Fibroblast of lung (primary cell): ENCODE measurements at places on chromosomes 3 and 15. TPM values are rescaled to one million over a fixed set of nuclear protein-coding genes. Genes with fewer than 3 reads are reported as not detected.
A peak's percentile ranks its signal among the peaks of the same experiment; 100 is the strongest.

Gene SAMD7
- total RNA-seq, result not detected in 2 replicates

GRCh38 chr3:30688776-30689641, 82.6 kb downstream of the TGFBR2 start:
- H3K4me1 ChIP-seq, result peaks cover 13% of the 10 kb centered on the region
- H3K36me3 ChIP-seq, result peaks cover 6% of the 10 kb centered on the region
- no peak overlapping the region for H3K4me3 ChIP-seq

DNA sequence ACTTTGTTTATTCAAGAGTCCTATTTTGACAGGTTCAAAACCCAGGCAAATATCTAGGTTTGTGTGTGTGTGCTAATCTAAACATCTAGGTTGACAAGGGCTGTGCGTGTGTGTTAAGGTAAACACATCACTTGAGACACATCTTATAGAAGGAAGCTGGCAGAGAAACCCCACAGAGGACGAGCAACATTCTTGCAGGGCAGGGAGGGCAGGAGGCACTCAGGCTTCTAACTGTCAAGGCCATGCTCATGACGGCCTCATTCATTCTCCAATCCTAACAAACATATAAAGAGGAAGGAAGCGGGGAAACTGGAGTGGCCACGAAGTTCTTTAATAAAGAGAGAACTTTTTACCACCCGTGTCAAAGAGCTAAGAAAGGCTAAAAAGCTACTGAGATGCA, 43.4 kb downstream of the SLCO2A1 start:
- no peak overlapping the region for H3K4me3 ChIP-seq
- H3K27ac ChIP-seq, result no peak overlapping the region
- DNase-seq, result no peak
- H3K27me3 ChIP-seq, result peaks cover 4% of the 10 kb centered on the region
- no peaks in the 10 kb centered on the region for H3K36me3 ChIP-seq
- no peaks in the 10 kb centered on the region for H3K4me1 ChIP-seq

DNA sequence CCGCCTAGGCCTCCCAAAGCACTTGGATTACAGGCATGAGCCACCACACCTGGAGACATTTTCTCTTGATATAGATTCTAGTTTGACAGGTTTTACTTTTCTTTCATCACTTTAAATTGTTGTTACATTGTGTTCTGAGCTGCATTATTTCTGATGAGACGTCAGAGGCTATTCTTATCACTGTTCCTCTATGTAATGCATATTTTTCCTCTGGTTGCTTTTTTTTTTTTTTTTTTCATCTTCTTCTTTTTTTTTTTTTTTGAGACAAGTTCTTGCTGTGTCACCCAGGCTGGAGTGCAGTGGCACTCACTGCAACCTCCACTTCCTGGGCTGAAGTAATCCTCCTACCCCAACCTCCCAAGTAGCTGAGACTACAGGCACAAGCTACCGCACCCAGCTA, 41.2 kb downstream of the TRA2B start:
- no peak overlapping the region for H3K4me3 ChIP-seq
- no peak for DNase-seq
- no peaks in the 10 kb centered on the region for H3K27me3 ChIP-seq

- no peaks in the 10 kb centered on the region for H3K27me3 ChIP-seq
- H3K27ac ChIP-seq, result no peak overlapping the region
- no peaks in the 10 kb centered on the region for H3K36me3 ChIP-seq
- DNase-seq, result no peak
These were observed 766.5 kb downstream of the NTRK3 start for GRCh38 chr15:87489902-87490665.

DNA sequence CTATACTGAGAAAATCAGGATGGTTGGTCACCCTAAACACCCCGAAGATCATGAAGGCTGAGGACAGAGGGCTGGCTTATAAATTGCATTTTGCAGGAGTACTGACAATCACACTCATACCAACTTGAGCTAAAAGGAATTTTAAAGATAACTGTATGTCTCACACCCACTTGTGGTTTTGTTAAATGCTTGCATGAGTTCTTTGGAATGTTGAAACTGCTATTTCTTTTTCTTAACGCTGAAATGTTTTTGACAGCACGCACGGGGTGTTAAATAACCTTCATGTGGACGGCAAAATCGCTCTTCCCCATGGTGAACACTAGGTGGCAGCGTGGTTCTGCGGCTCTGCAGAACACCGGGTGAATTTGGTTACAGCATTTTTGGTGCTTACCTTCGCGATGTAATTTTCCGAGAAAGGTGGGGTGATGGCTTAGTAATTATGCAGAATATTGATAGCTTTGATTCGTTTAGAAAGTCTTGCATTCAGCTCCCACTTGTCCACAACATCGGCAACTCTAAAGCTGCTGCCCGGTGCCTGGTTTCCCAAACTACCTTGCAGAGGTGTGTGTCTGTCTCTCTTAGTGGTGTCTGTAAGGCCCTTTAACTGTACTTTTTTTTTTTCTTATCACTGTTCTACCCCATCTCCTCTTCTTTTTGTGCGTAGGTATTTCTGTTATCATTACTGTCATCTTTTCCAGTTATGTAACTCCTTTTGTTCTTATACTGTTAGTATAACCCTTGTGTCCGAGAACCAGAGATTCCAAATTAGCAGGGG, 51.7 kb downstream of the ARNT2 start:
- peak; percentile 91 for DNase-seq
- no peak overlapping the region for H3K4me3 ChIP-seq
- H3K36me3 ChIP-seq, result no peaks in the 10 kb centered on the region
- H3K27ac ChIP-seq, result no peak overlapping the region

GRCh38 chr3:38616111-38616510, 33.4 kb downstream of the SCN5A start:
- no peak for DNase-seq
- H3K36me3 ChIP-seq, result no peaks in the 10 kb centered on the region
- H3K27me3 ChIP-seq, result no peaks in the 10 kb centered on the region
- H3K4me3 ChIP-seq, result no peak overlapping the region
- no peaks in the 10 kb centered on the region for H3K4me1 ChIP-seq

DNA sequence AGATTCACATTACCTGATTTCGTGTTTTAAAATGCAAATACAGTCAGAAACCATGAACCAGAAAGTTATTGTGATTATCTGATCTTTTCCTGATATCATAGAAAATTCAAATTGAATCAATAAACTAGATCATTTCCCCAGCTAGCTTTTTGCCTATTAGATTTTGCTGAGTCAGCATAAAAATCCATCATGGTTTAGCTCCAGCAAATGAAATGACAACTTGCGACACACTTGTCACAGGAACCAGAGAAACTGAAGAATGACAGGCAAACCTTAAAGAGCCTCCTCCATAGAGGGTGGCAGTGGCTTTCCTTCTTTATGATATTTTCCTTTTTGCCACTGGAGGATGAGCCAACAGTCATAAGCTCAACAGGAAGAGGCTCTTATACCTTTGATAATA, 30.6 kb upstream of the TMEM108 start:
- H3K4me3 ChIP-seq, result no peak overlapping the region
- H3K27ac ChIP-seq, result no peak overlapping the region
- H3K36me3 ChIP-seq, result no peaks in the 10 kb centered on the region
- no peaks in the 10 kb centered on the region for H3K4me1 ChIP-seq
- H3K27me3 ChIP-seq, result no peaks in the 10 kb centered on the region

Gene TRAIP
- total RNA-seq, result 0.77 and 2.0 TPM in 2 replicates

- peak; percentile 42 for DNase-seq
- H3K27ac ChIP-seq, result no peak overlapping the region
These were observed 45.3 kb upstream of the VPS8 start for GRCh38 chr3:184766555-184767261.

DNA sequence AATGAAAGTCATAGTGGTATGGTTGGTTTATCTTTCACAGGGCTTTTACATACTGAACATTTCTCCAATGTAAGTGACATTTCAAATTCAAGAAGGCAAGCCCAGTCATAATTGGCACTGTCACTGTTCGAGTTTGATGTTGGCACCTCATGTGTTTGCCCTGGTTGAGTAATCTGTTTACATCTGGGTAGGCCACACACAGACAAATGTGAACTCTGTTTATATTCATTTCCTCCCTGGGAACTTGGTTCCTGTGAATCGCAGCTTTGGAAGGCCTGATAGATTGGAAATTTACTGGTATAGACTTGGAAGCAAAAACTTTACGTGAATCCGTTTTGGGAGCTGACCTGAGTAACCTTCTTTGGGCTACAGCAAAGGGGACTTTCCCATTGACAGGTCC, 395.2 kb upstream of the AZI2 start:
- no peak overlapping the region for H3K27ac ChIP-seq
- no peaks in the 10 kb centered on the region for H3K36me3 ChIP-seq
- H3K4me1 ChIP-seq, result no peaks in the 10 kb centered on the region
- peak; percentile 2 for DNase-seq
- no peaks in the 10 kb centered on the region for H3K27me3 ChIP-seq
- no peak overlapping the region for H3K4me3 ChIP-seq

- H3K27ac ChIP-seq, result no peak overlapping the region
- no peak for DNase-seq
- peaks cover 25% of the 10 kb centered on the region for H3K36me3 ChIP-seq
- no peaks in the 10 kb centered on the region for H3K27me3 ChIP-seq
- peaks cover 4% of the 10 kb centered on the region for H3K4me1 ChIP-seq
These were observed 28.0 kb downstream of the TLE3 start for GRCh38 chr15:70069716-70070115.

DNA sequence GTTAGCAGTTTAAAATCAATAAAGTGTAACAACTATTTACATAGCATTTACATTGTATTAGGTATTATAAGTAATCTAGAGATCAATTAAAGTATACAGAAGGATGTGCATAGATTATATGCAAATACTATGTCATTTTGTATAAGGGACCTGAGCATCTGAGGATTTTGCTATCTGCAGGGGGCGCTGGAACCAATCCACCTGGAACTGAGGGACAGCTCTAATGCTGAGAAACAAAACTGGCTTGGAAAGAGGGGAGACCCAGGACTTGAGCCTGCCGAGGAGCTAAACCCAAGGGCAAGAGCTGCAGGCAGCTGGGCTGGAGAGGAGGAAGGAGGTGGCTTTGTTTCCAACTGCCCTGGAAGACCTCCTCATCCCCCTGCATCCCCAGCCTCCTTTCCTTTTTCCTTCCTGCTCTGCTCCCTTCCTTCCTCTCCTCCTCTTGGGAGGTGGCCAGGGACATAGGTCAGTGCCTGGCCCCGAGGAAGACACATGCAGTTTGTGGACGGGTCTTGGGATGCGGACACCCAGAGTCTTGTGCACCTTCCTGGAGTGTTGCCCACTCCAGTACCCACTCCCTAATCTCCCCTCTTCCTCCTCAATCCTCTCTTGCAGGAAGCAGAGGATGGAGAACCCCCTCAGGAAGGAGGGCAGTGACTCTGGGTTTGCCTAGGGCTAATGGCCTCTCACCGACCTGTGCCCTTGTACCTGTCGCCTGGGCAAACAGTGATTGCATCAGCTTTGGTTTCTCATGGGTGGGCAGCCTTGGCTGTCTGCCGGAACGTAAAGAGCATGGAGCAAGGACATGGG, 825 bp upstream of the RTP3 start:
- H3K4me3 ChIP-seq, result no peak overlapping the region
- no peak for DNase-seq
- H3K4me1 ChIP-seq, result peaks cover 6% of the 10 kb centered on the region
- no peaks in the 10 kb centered on the region for H3K27me3 ChIP-seq

DNA sequence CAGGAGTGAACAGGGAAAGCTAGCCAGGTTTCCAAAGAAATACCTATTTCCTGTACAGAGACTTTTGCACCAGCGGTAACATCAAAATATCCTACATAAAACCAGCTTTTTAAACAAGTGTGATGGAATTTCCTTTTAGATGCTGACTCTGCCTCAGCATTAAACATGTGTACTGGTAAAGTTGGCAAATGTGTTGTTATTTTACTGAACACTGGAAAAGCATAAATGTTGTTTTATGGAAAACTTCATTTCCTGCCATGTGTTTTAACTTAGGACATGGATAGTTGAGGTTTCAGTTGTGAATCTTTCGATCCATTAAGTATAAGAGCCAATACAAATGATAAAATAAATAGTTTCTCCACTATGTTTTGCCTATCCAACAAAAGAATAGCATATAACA, 15.7 kb downstream of the OXNAD1 start:
- no peaks in the 10 kb centered on the region for H3K4me1 ChIP-seq
- no peak for DNase-seq
- no peak overlapping the region for H3K27ac ChIP-seq

DNA sequence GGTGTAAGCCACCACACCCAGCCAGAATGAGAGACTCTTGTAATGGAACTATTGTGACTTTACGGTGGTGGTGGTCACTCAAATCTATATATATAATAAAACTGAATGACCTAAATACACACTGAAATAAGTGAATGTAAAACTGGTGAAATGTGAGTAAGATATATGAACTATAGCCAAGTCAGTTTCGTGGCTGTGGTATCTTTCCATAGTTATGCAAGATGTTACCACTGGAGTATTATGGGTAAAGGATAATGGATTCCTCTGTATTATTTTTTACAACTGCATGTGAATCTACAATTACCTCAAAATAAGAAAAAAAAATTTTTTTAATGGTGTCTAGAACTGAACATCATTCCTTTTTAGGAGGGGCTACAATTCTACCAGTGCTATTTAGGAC, 21.9 kb downstream of the PIK3CB start:
- H3K4me1 ChIP-seq, result no peaks in the 10 kb centered on the region
- H3K27me3 ChIP-seq, result no peaks in the 10 kb centered on the region
- no peak overlapping the region for H3K27ac ChIP-seq

- H3K4me3 ChIP-seq, result no peak overlapping the region
- no peaks in the 10 kb centered on the region for H3K36me3 ChIP-seq
- no peak overlapping the region for H3K27ac ChIP-seq
- no peak for DNase-seq
- no peaks in the 10 kb centered on the region for H3K27me3 ChIP-seq
These were observed 2.2 kb upstream of the CD86 start for GRCh38 chr3:122052968-122053367.

Gene GRIP2
- under 0.01 TPM in 2 replicates for total RNA-seq

Gene SENP8
- 2.6 and 3.0 TPM in 2 replicates for total RNA-seq

Gene GOLGA8A
- 3.3 and 9.0 TPM in 2 replicates for total RNA-seq

DNA sequence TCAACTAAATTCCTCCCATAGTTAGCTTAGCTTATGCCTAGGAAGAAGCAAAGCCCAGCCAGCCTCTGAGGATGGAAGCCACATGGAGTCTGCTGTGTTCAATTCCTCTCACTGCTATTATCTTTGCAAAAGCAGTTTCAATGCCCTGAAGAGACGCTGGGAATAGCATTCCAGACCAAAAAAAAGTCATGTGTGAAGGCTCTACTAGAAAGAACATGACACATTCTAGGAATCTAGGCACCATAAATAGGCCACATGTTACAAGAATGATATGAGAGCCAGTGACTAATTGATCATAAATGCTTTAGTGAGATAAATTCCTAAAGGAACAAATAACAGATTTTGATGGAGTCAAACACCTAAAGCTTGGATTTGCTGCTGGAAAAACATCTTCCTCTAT, 800.8 kb downstream of the TUSC7 start:
- H3K27ac ChIP-seq, result no peak overlapping the region
- no peak overlapping the region for H3K4me3 ChIP-seq
- no peaks in the 10 kb centered on the region for H3K36me3 ChIP-seq
- H3K4me1 ChIP-seq, result no peaks in the 10 kb centered on the region
- H3K27me3 ChIP-seq, result no peaks in the 10 kb centered on the region
- DNase-seq, result no peak

- peaks cover 2% of the 10 kb centered on the region for H3K27me3 ChIP-seq
- peak; percentile 87 for DNase-seq
- peaks cover under 1% of the 10 kb centered on the region for H3K4me1 ChIP-seq
- H3K4me3 ChIP-seq, result no peak overlapping the region
These were observed 19.6 kb downstream of the TIMP4 start for GRCh38 chr3:12139111-12139511.

- H3K27me3 ChIP-seq, result no peaks in the 10 kb centered on the region
- H3K27ac ChIP-seq, result no peak overlapping the region
- no peaks in the 10 kb centered on the region for H3K36me3 ChIP-seq
- peak; percentile 52 for DNase-seq
These were observed 202.8 kb downstream of the SV2B start for GRCh38 chr15:91302588-91303439.

Gene GABRG3
- total RNA-seq, result not detected in 2 replicates

- peak; percentile 81 for DNase-seq
- no peaks in the 10 kb centered on the region for H3K27me3 ChIP-seq
- H3K4me3 ChIP-seq, result no peak overlapping the region
- H3K27ac ChIP-seq, result no peak overlapping the region
These were observed 64.4 kb downstream of the ZNF609 start for GRCh38 chr15:64524778-64525177.

Gene MEGF11
- under 0.01 TPM in 1 of 2 replicates, not detected in the other for total RNA-seq
